Thyroid gland (tissue), 4 donors: ENCODE measurements at places on chromosomes 1 and 21.

GRCh38 chr1:24390924-24391782, 22.4 kb downstream of the STPG1 start:
- peak; percentile 80 for DNase-seq
- H3K27me3 ChIP-seq, result no peaks in the 10 kb centered on the region
- no peaks in the 10 kb centered on the region for H3K36me3 ChIP-seq
- peaks cover 12% of the 10 kb centered on the region for H3K4me1 ChIP-seq
- no peak overlapping the region for H3K4me3 ChIP-seq
- peak overlapping the region; percentile 73 for H3K27ac ChIP-seq

- no peaks in the 10 kb centered on the region for H3K36me3 ChIP-seq
- no peaks in the 10 kb centered on the region for H3K27me3 ChIP-seq
- H3K27ac ChIP-seq, result no peak overlapping the region
Observed at GRCh38 chr1:17750333-17750732, 4.8 kb upstream of the ACTL8 start.

DNA sequence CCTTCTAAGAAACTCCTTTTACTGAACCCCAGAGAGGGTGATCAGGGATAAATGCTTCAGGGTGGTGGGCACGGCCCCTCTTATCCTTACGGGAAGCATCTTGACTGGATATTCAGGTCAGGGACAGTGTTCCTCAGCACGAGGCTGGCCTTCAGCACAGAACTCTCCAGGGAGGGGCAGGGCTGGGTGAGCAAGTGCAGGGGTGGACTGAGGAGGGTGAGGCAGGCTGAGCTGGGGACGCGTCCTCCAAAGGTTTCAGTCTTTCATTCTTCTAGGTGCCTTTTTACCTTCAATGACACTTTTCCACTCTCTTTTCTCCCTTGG, 52.3 kb downstream of the RASSF5 start:
- H3K27me3 ChIP-seq, result no peaks in the 10 kb centered on the region
- peak overlapping the region; percentile 77 for H3K27ac ChIP-seq
- H3K4me3 ChIP-seq, result no peak overlapping the region
- H3K36me3 ChIP-seq, result no peaks in the 10 kb centered on the region

GRCh38 chr1:207910591-207911354, at the start of gene CD34:
Gene CD34 (minus strand): TSS chr1:207911125. CDS start chr1:207911080, 45 bp downstream.
- H3K27me3 ChIP-seq, result no peaks in the 10 kb centered on the region
- DNase-seq, result peak; percentile 9
- peaks cover 12% of the 10 kb centered on the region for H3K4me1 ChIP-seq
- H3K4me3 ChIP-seq, result peak within 1 kb of the TSS; percentile 1
- no peaks in the 10 kb centered on the region for H3K36me3 ChIP-seq
- peak within 1 kb of the TSS; percentile 80 for H3K27ac ChIP-seq

DNA sequence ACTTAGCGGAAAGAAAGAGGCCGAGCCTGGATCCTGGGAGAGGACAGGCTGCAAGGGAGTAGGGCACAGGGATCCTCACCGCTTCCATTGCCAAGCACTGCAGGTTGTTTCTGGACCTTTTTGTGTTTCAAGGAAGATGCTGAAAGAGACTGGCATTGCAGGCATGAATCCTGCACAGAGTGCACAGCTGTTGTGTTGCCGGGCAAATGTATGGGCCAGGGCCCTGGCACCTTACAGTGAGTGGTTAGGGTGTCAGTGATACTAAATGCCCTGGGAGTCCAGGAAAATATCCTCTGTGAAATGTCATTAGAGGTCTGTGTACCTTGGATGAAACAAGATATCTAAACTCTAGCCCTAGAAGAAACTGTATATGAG, 145.5 kb upstream of the FGGY start:
- no peaks in the 10 kb centered on the region for H3K4me1 ChIP-seq
- peak overlapping the region; percentile 18 for H3K27ac ChIP-seq
- no peak overlapping the region for H3K4me3 ChIP-seq
- DNase-seq, result no peak

- no peak overlapping the region for H3K27ac ChIP-seq
- no peaks in the 10 kb centered on the region for H3K4me1 ChIP-seq
- no peaks in the 10 kb centered on the region for H3K27me3 ChIP-seq
Observed at GRCh38 chr1:101137144-101138126, 99.4 kb upstream of the S1PR1 start.

- H3K36me3 ChIP-seq, result no peaks in the 10 kb centered on the region
- H3K27ac ChIP-seq, result no peak overlapping the region
- H3K4me1 ChIP-seq, result peaks cover 19% of the 10 kb centered on the region
- no peak overlapping the region for H3K4me3 ChIP-seq
Observed at GRCh38 chr1:220222939-220223338, 49.3 kb downstream of the RAB3GAP2 start.

GRCh38 chr1:234582681-234583301, 27.2 kb downstream of the IRF2BP2 start:
- H3K4me3 ChIP-seq, result no peak overlapping the region
- no peaks in the 10 kb centered on the region for H3K36me3 ChIP-seq
- peak overlapping the region; percentile 15 for H3K27ac ChIP-seq
- no peak for DNase-seq

GRCh38 chr1:40645118-40645680, 20.3 kb downstream of the RIMS3 start:
- no peak overlapping the region for H3K4me3 ChIP-seq
- DNase-seq, result no peak
- H3K36me3 ChIP-seq, result no peaks in the 10 kb centered on the region
- H3K27me3 ChIP-seq, result no peaks in the 10 kb centered on the region
